ENCODE measurements at places on chromosomes 12 and 14.

- DNase-seq = no peak
Measured at GRCh38 chr12:82675246-82675645, 11.5 kb upstream of the TMTC2 start.

DNA sequence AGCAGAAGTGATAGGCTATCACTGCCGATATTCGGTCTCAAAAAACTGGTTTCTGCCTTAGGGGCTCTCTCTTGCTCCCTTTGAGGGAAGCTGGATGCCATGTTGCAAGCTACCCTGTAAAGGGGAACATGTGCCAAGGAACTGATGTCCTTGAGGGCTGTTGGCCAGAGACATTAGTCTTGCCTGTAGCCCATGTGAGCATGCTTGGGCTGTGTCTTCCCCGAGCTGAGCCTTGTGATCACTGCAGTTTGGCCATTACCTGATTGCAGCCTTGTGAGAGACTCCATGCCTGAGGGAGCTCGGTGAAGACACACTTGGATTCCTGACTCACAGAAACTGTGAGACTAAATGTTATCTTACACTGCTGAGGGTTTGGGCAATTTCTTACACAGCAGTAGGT is 18.8 kb downstream of the RTRAF start:
- DNase-seq = no peak

GRCh38 chr14:38992067-38992844 is 110.8 kb downstream of the SEC23A start:
- no peak for DNase-seq

DNA sequence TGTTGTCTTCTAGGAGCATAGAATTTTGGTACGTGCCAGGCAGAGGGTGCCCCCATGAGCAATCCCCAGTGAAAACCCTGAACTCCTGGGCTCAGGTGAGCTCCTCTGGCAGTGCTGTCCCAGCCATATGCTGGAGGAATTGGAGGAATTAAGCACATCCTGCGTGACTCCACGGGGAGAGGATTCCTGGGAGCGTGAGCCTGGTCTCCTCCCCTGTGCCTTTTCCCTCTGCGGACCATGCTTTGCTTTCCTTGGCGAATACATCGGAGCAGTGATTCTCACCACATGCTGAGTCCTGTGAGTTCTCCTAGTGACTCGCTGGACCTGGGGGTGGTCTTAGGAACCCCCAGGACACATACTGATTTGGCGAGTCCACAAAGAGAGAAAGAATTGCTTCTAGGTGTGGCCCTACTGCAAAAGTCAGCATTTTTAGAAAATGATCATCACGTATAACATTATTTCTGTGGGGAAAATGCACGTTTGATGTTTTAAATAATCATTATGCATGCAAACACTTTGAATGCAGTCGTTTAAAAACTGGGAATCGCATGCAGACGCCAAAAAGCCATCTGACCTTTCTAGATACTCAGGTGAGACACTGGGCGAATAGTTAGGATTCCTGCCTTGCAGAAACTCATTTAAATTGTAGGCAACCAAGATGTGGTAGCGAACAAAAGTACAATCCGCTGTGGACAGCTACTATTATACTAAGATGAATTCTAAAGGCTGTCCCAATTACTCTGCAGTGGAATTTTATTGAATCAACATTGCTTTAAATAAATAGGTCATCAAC is 370.9 kb downstream of the TMEM132D start:
- DNase-seq = no peak

DNA sequence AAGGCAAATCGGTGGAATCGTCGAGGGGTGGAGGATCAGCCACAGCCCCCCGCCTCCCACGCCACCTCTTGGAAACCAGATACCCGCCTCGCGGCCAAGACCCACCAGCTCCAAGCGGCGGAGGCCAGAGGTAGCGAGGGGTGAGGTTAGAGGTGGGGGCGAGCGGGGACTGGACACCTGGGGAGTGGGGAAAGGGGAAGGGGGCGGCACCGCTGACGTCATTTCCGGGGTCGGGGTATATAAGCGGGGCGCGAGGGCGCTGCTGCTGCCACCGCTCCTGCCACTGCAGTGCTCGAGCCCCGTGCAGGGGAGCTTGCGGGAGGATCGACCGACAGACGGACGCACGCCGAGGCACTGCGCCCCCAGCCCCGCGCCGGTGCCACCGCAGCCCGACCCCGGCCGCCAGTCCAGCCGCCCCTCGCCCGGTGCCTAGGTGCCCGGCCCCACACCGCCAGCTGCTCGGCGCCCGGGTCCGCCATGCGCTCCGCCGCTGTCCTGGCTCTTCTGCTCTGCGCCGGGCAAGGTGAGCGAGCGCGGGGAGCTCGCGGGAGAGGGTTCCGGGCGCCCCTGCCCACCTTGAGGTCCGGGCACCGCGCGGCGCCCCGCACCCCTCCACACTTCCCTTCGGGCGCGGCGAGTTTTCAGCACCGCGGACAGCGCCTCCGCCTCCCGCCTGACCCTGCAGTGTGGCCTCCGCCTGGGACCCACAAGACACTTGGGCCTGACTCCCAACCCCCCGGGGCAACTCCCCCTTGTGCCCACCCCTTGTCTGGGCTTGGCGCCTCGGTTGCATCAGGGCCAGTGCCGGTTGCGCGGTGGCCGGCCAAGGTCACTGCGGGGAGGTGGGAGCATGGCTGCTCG is at the start of gene CHGA:
TSS of gene CHGA (plus strand) at position 268 of the 861 bp plus-strand sequence. CDS start at position 478, 210 bp downstream.
- peak; percentile 52 for DNase-seq
